ENCODE measurements at places on chromosomes 12 and 14.
A peak's percentile ranks its signal among the peaks of the same experiment; 100 is the strongest.

GRCh38 chr12:21988619-21989018, 47.4 kb upstream of the ABCC9 start:
- DNase-seq: no peak

DNA sequence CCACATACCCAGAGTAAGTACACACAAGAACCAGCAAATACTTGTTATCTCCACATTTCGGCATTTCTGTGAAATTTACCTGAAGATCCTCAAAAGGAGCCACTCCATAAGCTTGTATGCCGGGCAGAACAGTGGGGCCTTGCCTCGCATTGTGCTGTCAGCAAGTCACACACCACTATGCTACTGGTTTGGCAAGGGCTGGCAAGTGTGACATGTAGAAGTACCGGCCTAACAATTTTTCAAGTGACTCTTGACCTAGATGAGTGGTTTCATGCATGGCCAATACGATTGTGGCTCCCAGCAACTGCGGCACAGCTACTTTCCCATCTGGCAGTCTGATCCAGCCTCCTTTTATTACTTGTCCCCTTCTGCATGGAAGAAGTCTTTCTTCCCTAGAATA, 69.8 kb downstream of the GAS2L3 start:
- DNase-seq: no peak

- DNase-seq: peak; percentile 35
These were observed 20.0 kb downstream of the NFKBIA start for GRCh38 chr14:35384455-35385041.

GRCh38 chr12:67141296-67142018, 127.7 kb upstream of the CAND1 start:
- DNase-seq: no peak

GRCh38 chr14:92368001-92368400, 45.0 kb downstream of the SLC24A4 start:
- DNase-seq: no peak

GRCh38 chr12:38669530-38669929, 235.9 kb downstream of the CPNE8 start:
- DNase-seq: no peak

DNA sequence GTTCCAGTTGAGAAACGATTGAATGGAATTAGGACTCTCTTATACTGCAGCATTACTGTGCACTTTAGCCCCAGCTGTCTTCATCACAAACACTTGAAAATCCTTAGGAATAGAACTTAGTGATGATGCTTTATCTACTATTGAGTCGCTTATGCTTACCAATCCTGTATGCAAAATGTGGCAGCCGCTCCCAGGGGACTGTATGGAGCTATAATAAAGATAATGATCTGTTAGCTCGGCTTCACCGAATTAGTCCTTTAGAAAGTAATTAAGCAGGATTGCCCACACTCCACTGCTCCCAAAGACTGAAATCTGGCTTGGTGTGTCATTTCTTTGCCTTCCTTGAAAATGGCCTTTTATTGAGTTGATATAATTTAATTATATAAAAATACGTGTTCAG, 10.6 kb downstream of the EML1 start:
- no peak for DNase-seq

DNA sequence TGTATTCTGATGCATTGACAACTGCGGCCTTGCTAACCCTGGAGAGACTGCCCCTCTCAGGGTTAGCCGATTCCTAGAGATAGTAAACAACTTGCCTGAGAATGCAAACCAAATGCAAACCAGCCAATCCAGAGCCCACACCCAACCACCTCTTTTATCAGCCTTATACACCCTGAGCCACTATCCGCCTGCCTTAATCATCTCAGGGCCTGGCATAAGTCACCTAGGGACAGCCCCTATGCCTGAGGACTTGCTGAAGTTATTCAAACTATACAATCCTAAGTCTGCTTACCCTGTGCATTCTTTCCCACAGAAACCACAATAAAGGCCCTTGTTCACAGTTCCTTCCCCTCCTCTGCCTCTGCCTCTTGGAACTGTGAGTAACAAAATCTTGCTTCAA, 177.2 kb downstream of the KCNA5 start:
- no peak for DNase-seq

- no peak for DNase-seq
These were observed 69.3 kb upstream of the KCNJ8 start for GRCh38 chr12:21843795-21844194.

GRCh38 chr12:66423266-66423665, 121.0 kb downstream of the HELB start:
- DNase-seq: no peak

DNA sequence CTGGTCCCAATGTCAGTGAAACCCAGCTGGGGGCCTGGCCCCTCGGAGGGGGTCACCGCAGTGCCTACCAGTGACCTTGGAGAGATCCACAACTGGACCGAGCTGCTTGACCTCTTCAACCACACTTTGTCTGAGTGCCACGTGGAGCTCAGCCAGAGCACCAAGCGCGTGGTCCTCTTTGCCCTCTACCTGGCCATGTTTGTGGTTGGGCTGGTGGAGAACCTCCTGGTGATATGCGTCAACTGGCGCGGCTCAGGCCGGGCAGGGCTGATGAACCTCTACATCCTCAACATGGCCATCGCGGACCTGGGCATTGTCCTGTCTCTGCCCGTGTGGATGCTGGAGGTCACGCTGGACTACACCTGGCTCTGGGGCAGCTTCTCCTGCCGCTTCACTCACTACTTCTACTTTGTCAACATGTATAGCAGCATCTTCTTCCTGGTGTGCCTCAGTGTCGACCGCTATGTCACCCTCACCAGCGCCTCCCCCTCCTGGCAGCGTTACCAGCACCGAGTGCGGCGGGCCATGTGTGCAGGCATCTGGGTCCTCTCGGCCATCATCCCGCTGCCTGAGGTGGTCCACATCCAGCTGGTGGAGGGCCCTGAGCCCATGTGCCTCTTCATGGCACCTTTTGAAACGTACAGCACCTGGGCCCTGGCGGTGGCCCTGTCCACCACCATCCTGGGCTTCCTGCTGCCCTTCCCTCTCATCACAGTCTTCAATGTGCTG, 11.0 kb downstream of the ZBTB39 start:
- no peak for DNase-seq

GRCh38 chr12:26281320-26281719, 85.9 kb downstream of the SSPN start:
- DNase-seq: no peak

DNA sequence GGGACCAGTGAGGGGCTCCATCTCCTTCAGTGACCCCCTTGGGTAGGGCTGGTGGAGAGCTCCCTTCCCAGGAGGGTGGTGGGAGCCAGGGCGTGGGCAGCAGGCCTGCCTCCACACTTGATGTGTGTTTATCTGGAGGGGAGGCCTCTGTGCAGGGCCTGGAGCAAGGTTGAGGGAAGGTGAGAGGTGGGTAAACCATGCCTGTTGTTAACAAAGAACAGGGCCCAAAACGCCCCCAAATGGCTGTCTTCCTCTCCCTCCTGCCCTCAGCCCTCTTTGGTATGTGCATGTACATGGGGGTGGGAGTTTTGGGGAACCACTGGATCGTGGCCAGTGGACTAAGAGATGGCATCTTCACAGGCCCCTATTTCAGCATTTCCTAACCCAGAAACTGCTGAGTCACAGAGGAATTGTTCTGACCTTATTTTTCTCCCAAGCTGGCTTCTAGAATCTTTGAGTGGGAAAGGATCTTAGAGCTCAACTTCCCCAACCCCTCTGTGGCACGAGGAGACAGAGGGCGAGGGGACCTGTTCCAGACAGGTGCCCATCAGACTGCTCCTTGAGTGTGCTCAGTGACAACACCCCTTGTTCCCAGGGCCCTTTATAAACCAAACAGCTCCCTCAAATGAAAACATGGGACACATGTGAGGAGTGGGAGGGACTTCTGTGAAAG, 3.6 kb downstream of the SLC48A1 start:
- no peak for DNase-seq

DNA sequence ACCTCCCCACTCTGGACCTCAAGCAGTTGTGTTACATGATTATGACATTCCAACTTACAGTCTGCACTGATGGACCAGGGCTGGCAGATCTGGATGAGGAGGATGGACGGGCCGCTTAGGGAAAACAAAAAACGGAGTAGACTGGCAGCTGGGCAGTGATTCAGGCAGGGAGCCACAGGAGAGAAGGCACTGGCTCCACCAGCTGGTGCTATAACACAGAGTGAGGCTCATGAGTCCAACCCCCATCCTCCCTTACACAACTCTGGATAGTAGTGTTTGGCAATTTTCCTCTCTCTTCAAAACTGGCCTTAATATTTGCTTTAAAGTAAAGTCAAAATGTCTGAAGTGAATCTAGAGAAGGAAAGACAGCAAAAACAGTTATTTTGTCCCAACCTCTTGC, 9.7 kb upstream of the RIC8B start:
- DNase-seq: no peak

- peak; percentile 62 for DNase-seq
These were observed 52.5 kb downstream of the C12orf75 start for GRCh38 chr12:105382771-105383622.

DNA sequence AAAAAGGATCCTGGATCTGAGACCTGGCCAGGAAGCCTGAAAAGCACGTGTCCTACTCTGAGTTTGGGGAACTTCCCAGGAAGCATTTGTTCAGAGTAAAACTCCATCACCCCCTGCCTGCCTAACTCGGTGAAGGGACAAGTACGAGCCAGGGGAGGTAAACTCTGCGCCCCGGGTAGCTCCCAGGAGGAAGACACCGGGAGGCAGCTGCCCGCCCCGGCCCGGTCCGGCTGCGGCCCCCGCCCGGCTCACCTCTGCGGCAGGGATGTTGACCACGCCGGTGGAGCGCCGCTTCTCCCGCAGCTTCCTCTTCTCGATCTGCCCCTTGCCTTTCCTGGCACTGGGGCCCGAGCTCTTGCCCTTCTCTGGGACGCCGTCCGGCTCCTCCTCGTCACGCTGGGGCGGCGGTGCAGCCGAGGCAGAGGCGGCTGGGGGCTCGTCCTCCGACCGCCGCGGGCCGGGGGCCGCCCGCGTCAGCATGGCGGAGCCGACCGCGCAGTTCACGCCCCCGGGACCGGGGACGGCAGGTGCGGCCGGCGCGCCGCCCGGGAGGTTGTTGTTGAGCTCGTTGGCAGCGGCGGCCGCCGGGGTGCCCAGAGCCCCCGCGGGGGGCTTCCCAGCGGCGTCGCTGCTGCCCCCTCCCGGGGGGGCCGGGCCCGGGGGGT, 1.2 kb downstream of the PAWR start:
- DNase-seq: peak; percentile 68

DNA sequence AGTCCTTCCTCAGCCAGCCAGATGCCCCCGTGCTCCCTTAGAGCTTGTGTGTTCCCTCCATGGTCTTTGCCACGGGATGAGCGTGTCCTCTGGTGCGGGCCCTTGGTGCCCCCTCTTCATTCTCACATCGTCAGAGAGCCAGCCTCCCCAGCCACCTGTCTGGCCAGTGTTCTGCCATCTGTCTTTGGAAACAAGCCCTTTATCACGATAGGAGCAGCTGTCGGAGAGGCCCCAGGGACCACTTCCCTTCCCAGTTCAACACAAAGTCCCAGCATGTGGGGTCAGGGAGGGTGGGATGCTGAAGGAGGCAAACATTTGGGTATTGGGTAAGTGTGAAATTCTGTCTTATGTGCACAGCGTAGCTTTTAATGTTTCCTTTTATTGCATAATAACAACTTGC, 44.5 kb downstream of the DYNC1H1 start:
- DNase-seq: no peak

DNA sequence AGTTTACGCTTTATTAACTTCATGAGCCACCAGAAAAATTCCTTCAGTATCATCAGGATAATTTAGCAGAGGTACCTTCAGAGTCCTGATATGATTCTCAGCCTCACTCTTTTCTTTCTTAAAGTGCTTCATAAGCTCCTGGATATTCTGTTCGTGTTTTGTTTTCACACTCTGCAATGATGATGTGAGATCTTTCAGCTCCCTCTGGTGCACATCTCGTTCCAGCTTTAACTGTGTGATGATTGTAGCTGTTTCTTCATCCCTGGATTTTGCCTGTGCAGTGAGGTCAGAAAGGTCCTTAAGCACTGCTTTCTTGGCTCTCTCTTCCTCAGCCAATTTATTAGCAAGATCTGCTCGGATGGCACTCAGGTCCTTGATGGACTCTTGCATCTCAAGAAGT, 156.7 kb downstream of the CEP128 start:
- DNase-seq: peak; percentile 14

- no peak for DNase-seq
These were observed 185.0 kb upstream of the BTG1 start for GRCh38 chr12:92330654-92331053.

DNA sequence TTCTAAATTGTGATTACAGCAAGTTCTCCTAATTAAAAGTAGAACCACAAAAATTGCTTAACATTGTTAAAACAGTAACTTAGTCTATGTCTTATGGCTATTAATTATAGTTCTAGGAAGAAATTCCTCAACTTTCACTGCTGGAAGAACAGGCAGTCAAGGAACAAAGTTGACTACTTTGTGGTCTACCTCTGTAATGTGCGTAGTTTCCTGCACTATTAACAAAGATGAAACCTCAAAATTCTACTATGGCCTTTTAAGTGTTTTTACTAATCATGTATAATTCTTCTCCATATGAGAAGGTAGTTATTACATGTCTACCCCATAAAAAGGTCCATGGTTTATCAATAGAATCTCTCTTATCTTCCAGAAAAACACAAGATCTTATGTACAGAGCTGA, 7.6 kb downstream of the RASSF9 start:
- no peak for DNase-seq

Measured in kidney glomerular epithelial cell (primary cell).